ENCODE measurements at places on chromosomes 3 and 15.

DNA sequence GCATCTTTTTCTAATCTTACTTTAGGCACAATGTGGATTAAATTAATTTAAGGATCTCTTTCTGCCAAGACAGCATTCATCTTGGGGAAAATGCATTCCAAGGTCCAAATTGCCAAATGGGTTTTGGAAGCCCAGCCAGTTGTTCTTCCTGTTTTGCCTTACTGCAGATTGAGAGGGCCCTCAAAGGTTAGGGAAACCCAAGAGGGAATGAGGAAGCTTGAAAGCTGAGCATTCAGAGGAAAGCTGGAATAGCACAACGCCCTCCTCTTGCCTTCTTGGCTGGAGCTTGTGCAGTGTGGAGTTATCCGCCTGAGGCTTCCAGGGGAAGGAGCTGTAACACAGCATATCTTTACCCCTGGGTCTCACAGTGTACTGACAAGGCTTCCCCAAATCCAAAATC, 18.2 kb upstream of the SACM1L start:
- no peak for DNase-seq

DNA sequence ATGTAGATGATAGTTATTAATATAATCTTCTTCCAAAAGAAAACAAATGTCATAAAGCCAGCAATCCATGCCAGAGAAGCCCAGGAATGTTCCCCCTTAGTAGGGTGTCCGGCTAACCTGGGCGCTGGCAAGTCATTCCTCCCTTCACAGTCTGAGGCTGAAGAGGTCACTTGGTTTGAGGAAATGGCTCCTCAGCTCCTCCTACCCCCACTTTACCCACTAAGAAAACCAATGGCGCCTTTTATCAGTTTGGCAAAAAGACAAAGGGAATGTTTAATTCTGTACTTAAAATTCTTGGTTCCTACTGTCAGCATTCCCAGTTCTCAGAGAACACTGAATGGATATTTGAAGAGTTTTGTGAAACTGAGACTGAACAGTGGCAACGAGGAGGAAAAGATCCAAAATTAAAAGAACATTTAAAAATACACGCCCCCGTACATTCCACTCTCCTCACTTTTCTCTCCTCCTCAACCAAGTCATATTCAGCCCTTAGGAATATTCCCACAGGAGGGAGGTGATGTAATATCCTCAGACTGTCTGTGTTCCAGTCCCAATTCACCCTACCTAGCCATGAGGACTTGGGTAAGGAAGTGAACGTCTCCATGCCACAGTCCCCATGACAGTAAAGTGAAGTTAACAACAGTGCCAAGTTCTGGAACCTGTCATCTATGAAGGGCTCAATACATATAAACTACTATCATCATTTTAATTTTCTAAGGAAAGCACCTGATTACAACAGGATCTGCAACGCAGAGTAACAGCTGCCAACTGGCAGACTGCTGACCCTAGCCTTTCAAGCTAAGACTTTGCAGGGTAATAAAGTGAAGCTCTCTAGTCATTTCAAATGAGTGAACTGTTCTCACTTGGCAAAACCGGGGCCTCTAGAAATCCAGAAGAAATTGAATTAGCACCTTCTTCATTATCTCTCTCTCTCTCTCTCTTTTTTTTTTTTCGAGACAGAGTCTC, 234.5 kb upstream of the ICE2 start:
- DNase-seq, result no peak

DNA sequence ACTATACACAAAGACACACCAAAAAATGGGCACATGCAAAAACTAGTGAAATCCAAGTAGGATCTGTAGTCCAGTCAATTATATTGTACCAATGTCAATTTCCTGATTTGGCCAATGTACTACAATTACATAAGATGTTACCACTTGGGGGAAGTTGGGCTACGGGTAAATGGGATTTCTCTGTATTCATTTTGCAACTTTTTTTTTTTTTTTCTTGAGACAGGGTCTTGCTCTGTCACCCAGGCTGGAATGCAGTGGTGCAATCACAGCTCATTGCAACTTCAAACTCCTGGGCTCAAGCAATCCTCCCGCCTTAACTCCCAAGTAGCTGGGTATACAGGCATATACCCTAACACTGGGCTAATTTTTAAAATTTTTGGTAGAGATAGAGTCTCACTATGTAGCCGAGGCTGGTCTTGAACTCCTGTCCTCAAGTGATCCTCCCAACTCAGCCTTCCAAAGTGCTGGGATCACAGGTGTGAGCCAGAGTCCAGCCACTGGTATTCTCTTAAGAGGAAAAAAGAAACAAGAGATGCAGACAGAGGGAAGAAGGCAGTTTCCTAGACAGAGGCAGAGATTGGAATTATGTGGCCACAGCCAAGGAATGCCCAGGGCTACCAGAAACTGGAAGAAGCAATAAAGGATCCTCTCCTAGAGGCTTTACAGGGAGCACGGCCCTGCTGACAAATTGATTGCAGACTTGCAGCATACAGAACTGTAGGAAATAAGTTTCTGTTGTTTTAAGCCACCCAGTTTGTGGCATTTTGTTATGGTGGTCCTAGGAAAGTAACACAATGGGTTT, 33.3 kb downstream of the TFDP2 start:
- no peak for DNase-seq

- no peak for DNase-seq
These were observed 187.1 kb upstream of the THBS1 start for GRCh38 chr15:39393575-39394335.

DNA sequence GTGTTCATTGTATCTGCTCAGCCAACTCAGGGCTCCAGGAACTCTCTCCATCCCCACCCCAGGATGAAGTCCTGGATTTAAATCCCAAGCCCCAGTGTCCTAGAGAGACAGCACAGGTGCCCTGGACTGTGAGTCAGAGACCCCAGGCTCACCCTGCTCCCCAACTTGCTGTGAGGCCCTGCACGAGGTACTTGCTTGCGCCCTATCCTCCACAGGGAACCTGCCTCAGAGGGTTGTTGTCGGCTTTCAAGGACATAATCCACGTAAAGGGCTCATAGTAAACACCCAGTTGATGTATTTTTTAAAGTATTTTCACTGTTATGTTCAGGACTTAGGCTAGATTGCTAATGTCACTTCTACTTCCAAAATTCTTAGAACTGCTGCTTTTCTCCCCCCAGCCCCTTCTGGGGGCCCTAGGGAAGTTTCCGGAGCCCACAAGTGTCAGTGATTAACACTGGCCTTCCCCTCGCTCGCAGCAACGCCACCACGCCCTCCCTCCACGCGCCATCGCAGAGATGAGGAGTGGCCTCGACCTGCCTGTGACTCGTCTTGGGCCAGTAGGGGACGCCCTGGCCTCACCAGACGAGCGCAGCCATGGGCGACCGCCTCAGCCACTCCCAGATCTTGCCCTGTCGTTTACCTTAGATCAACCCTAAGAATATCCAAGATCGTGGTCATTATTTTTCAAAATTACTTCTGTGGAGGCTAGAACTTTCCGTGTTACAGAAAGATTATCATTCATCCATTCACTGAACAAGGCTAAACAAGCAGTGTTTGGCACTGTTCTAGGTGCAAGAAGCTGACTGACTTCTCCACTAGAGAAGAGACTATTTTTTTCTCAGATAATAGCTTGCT, 6.0 kb upstream of the SRP14 start:
- DNase-seq, result peak; percentile 84

GRCh38 chr3:189999718-190000117, 121.0 kb downstream of the P3H2 start:
- no peak for DNase-seq

GRCh38 chr15:51185213-51186159, 90.8 kb upstream of the TNFAIP8L3 start:
- DNase-seq, result no peak

GRCh38 chr3:26081166-26081565, 291.3 kb downstream of the OXSM start:
- no peak for DNase-seq

- no peak for DNase-seq
These were observed 515.0 kb downstream of the FGF12 start for GRCh38 chr3:192212335-192212734.

DNA sequence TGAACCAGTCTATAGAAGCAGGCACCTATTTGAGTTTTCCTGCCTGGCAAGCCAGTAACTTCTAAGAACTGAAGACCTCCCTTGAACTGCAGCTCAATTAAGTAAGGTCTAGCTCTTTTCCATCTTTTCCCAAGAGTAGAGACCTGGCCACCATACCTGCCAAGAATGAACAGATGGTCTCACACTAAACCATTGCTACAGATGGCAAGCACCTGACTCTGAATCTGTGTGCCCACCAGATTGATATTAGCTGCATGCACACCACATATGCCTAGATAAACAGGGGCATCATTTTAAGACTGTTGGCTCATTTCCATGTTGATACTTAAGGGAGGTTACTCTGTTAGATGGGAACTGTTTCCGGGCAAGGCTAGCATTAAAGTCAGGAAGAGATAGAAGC, 34.8 kb upstream of the GSK3B start:
- no peak for DNase-seq

GRCh38 chr15:58410353-58410752, 21.4 kb upstream of the LIPC start:
- DNase-seq, result peak; percentile 13

DNA sequence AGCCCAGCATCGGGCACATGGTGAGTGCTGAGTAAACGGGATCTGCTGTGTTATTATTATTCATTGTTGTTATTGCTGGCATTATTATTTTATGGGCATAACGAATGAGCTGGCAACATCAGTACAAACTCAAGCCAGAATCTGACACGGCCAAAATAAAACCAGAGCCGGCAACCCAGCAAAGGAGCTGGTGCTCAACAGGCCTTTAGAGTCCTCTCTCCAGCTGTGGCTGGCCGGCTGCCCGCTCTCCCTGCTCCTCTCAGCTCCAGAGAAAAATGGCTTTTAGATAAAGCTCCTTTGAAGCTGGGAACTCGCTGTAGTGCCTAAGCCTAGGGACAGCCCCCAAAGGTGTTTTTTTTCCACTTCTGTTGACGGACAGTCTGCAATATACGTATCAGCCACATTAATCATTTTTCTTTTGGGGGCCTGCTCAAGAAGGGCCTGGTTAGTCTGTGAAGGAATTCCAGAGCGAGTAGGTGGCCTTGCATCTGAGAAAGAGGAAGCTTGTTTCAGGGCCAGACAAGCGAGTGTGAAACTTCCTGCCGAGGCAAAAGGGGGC, 193.9 kb upstream of the UBE2E1 start:
- DNase-seq, result no peak

- DNase-seq, result no peak
These were observed 105.1 kb downstream of the SNRPN start for GRCh38 chr15:25059698-25060471.

- DNase-seq, result no peak
These were observed 121.3 kb upstream of the THBS1 start for GRCh38 chr15:39459548-39459947.

DNA sequence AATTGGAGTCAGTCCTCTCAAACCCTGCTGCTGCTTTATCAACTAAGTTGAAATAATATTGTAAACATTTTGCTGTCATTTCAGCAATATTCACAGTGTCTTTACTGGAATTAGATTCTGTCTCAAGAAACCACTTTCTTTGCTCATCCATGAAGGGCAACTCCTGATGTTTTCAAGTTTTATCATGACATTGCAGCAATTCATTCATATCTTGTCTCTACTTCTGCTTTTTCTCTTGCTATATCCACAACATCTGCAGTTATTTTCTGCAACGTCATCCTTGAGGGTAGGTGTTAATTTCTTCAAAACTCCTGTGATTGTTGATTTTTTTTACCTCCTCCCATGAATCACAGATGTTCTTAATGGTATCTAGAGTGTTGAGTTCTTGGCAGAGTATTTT, 181.6 kb downstream of the EPHA6 start:
- DNase-seq, result no peak

- no peak for DNase-seq
These were observed 52.7 kb downstream of the SLC25A36 start for GRCh38 chr3:140994316-140994715.

DNA sequence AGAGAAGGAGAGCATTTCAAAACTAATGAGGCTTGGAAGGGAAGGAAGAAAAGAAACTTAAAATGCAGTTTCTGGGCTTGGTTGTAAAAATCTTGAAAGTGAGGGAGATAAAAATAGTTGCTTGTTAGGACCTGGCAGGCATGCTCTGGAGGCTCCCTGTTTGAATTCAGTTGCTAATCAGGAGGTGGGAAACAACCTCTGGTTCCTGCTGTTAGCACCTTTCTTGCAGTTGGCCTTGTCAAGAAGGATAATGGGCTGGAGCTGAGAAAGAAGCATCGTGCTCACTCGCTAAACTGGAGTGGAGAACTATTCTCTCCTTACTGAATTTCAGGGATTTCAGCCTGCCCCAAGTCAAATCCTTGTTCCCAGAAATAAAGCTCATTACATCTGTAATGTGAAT, 23.4 kb downstream of the SNAPC5 start:
- no peak for DNase-seq

GRCh38 chr3:36165509-36166290, 214.6 kb upstream of the STAC start:
- no peak for DNase-seq

DNA sequence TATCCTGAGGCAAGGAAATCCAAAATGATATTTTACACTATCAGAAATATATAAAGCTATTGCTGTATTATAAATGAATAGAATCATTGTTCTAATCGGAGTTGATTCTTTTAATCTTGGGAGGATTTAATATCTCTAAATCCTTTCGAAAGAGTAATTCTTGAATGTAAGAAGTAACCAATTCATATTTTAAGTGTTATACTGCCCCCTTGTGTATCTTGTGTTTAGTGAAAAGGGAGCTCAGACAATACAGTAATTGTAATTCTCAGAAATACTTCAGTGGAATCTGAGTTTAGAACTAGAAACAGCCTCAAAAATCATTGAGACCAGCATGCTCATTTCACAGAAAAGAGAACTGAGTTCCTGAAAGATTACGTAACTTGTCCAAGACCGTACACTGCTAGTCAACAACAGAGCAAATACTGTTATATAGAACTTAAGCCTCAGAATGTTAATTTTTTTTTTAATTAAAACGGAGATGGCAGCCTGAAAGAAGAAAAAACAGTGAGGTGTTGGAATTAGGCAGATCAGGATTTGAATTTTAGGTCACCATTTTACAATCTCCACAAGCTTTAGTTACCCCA, 42.9 kb downstream of the PLCH1 start:
- DNase-seq, result no peak

DNA sequence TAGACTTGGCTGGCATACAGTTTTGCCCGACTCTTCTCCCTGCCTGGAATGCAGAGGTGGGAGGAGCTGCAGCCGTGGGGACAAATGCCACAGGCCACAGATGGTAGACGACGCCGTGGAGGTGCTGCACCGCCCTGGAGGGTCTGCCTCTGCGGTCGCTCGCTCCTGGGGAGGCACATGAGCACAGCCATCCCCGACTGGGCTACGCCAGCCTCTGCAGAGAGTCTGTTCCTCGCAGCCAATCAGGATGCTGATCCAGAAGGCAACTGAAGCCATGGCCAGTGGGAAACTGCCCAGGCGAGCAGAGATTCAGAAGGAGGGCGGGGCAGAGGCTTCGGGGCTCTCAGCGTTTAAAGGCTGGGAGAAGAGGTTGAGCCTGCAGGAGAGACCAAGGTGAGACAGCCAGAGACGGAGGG, 11.9 kb upstream of the LRRC15 start:
- DNase-seq, result no peak

DNA sequence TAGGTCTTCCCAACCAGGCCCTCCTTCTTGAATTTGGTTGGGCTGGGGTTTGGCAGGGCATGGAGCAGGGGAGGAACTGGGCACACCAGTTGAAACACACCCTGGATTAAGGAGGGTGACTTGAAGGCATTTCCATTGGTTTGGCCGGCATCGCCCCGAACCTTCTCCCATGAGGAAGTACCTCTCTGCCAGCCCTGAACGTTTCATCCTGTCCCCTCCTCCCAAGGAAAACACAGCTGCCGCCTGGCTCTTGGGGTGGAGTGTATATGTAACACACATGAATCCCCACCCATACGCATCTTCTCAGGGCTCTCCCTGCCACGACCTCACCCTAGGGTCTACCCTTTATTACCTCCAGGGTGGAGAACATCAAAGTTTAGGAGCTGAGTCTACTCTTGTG, 14.6 kb downstream of the UBAP1L start:
- DNase-seq, result no peak

Data from activated T-cell treated with anti-CD3 and anti-CD28 coated beads for 24 hours (primary cell).